ENCODE measurements at places on chromosomes 3 and 15.

DNA sequence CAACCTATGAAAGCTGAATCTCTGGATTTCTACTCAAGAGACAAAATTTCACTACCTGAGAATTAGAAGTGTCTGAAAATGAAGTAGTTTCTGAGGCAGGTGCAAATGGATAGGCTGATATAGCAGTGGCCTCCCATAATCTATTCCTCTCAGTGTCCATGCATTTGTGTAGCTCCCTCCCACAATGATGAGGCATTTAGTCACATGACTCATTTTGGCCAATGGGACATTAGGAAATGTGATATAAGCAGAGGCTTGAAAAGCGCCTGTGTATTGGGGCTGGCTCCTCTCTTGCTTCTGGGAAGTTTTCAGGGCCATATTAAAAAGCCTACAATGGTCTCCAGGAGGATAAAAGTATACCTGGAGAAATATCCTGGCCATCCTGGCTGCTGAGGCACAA, 79.7 kb upstream of the MRPL3 start:
- DNase-seq = no peak

DNA sequence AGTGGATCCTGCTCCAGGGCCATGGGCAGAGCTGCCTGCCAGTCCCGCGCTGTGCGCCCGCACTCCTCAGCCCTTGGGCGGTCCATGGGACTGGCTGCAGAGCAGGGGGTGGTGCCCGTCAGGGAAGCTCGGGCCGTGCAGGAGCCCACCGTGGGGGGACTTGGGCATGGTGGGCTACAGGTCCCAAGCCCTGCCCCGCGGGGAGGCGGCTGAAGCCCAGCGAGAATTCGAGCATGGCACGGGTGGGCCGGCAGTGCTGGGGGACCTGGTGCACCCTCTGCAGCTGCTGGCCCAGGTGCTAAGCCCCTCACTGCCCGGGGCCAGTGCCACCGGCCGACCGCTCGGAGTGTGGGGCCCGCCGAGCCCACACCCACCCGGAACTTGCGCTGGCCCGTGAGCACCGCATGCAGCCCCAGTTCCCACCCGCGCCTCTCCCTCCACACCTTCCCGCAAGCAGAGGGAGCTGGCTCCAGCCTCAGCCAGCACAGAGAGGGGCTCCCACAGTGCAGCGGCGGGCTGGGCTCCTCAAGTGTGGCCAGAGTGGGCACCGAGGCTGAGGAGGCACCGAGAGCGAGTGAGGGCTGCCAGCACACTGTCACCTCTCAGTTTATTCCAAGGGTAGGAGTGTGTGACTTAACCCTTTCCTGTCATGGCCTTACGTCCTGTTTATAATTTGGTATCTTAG, 129.3 kb downstream of the TMEM108 start:
- DNase-seq = no peak

GRCh38 chr3:32017286-32017685, 35.7 kb downstream of the ZNF860 start:
- no peak for DNase-seq

GRCh38 chr15:69510556-69510955, 57.9 kb downstream of the RPLP1 start:
- DNase-seq = no peak

DNA sequence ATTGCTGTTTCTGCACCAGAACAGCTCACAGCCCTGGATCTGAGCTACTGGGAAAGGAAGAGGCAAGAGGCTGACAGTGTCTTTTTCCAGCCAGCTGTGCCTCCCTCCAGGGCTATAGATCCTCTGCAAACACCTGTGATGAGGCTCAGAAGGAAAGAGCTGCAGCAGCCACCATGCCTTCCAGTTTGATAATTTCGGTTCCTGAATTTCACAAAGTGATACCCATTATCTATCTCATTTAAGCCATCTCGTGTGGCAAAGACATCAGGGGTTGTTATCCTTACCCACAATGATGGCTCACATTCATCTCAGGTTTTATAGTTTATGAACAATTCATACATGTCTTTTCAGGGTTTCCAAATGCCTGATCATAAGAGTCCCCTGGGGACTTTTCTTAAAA, 1.8 kb upstream of the LARP6 start:
- no peak for DNase-seq
